Activated gamma-delta T cell treated with Interleukin-2 at 50 U/mL for 16 hours (primary cell): ENCODE measurements at places on chromosomes 1 and 21.

GRCh38 chr1:209059981-209060380, 523.5 kb upstream of the CAMK1G start:
- DNase-seq: no peak

GRCh38 chr1:202575918-202576653, 134.2 kb downstream of the SYT2 start:
- no peak for DNase-seq

- DNase-seq: no peak
Observed at GRCh38 chr1:46802901-46803574, 4.2 kb downstream of the CYP4B1 start.

DNA sequence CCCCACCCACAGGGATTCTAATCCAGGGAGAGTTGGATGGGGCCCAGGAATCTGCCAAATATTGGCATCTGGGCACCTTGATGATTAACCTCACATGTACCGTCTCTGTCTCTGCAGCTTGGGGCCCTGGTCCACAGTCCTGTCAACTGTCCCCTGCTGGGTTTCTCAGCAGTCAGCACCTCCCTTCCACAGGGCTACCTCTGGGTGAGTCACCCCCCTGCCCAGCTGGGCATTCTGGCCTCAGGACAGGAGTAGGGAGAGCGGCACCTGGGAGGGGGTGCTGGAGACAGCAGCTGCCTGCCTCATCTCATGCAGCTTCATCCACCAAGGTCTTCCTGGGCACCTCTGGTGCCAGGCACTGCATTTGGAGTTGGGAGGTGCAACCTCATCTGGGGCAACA, 100.6 kb upstream of the ACTL8 start:
- no peak for DNase-seq

GRCh38 chr1:67110352-67110751, 24.4 kb downstream of the C1orf141 start:
- no peak for DNase-seq

DNA sequence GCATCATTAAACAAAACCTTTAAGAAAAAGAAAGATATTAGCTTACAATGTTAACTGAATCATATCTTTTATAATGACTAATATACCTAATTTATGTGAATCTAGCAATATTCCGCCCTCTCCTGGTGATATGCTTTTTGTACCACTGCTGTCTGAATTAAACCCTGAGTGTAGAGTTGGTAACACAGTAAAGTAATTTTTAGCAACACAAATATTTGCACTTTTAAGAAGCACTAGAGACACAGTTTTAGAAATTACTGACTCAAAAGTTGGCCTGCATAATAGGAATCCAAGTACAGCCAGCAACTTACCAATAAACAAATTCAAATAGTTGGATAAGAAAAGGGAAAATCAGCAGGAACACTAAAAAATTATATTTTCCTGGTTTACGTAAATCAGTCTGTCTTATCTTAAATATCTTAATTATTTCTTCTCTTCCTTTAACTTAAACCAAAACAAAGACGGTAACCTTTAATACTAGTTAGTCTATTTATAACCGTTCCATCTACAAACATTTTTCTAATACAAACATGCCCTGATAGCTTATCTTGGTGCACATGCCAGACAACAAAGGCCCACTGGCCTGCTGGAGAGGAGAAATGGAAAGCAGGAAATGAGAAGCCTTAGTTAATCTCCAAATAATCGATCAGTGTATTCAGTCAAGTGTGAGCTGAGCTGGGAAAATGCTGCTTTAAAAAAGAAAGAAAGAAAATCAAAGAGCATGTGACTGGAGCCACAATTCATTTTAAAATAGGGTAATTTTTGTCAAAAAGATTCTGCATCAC, 246.0 kb downstream of the RERE start:
- no peak for DNase-seq

DNA sequence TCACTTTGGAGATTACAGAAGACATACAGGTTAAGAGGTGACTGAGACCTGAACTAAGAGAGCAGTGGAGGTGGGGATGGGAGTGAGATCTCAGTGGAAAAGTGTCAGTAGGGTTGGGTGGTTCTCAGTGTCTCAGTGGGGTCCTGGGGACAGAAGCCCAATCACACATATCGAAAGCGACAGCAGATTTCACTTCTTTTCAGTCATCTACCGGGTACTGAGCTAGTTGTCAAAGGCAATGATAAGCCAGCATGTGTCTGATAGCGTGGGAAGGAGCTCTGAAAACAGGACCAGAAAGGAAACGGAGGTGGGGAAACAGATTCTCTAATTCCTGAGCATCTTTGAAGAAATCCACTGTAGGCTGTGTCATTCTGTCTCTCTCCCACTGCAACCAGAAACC, 59.5 kb downstream of the RHOU start:
- DNase-seq: no peak

DNA sequence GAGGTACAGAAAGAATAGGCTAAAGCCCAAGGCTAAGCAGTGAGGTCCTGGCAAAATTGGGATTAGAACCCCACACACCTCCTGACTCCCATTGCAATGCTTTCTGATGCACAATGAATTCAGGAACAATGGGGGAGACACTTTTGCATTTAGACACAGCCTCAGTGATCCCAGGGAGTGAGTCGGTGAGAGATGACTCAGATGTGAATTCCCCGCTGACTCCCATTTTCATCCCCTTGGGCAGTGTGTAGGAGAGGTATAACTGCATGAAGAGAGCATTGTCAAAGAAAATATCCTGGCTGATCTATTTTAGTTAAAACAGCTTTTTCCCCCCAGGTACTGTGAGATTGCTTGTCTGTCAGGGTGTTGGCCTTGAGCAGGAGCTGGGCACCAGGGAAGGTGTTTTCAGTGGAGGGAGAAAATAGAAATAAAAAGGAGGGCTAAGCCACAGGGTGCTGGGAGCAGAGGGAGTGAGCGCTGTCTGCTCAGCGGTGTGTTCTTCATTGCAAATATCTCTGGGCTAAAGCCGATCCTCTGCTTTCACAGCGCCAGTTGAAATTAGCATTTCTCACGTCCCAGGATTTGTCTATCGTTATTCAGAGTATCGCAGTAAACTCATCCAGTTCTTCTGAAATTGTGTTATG, 247.7 kb upstream of the PTBP2 start:
- DNase-seq: no peak

GRCh38 chr1:183365093-183365492, 53.1 kb downstream of the NMNAT2 start:
- DNase-seq: no peak

- DNase-seq: no peak
Observed at GRCh38 chr21:27495836-27496235, 528.9 kb upstream of the ADAMTS5 start.

DNA sequence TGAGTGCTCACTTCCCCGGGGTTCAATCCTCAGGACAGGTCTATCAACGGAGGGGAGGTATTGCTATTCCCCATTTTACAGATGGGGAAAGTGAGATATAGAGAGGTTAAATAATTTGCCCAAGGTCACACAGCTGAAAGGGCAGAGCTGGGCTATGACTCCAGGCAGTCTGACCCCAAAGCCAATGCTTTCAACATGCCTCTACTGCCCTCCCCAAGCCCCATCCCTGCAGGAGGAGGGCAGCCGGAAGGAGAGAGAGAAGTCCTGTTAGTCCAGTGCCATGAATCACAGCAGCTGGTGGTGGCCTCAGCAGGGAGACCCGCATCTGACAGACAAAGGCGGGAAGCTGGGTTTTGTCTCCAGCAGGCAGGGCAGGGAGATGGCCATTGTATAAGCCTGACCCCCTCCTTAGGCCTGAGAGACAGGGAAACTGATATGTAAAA, 20.0 kb upstream of the CLIC4 start:
- DNase-seq: no peak

GRCh38 chr1:208604295-208604694, 360.1 kb upstream of the PLXNA2 start:
- no peak for DNase-seq

GRCh38 chr1:81351864-81352263, 448.9 kb upstream of the ADGRL2 start:
- DNase-seq: no peak

DNA sequence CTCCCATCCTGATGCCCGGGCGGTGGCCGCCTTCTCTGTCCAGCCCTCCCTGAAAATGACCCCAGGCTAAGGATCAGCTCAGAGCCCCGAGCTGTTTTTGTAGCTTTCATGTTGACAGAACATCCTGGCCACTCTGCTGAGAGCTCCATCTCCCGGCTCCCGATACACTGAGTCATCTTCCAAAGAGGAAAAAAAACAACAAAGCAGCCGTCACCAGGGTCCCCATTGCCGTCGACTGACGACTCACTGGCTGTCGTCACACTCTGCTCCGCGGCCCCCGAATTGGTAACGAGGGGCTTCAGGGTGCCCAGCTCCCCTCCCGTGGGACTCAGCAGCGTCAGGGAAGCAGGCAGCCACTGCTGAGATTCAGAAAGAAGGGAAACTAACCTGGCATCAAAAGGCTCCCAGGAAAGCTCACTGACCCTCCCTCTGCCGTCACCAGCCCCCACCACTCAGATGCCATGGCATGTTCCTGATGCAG, 67.2 kb downstream of the CD46 start:
- no peak for DNase-seq

DNA sequence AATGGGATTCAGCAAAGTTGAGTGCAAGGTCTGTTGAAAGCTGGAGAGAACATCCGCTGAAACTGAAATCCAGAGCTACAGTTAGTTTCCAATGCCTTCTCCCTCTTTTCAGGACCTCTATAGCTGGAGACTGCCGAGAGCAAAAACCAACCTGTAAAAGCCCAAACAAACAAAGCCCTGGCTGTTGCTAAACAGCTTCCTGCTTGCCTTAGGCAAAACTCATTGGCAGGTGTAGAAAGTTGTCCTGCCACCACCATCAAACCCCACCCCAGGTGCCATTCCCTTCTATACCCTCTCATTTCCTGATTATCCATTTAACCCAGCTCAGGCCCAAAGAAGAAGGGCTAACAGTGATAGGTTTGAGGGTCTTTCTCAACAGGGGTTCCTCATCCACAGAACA, 24.7 kb downstream of the SCYL3 start:
- no peak for DNase-seq

- DNase-seq: no peak
Observed at GRCh38 chr21:31665397-31665796, 5.9 kb downstream of the SOD1 start.

DNA sequence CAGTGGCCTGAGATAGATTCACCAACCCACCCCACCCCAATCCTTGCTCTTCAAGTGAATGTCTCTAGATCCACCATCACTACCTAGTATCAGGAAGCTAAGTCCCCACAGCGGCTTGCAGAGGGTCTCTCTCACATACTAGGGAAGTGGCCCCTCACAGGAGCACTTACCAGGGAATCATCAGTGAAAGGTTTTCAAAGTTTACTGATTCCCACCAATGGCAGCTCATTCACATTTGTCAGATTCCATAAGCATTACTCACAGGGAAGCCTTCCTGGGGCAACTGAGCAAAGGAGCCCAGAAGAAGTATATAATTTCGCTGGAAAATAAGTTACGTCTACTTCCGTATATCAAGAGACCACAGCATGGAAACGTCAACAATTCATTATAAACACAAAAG, 120.8 kb downstream of the GREM2 start:
- DNase-seq: no peak

DNA sequence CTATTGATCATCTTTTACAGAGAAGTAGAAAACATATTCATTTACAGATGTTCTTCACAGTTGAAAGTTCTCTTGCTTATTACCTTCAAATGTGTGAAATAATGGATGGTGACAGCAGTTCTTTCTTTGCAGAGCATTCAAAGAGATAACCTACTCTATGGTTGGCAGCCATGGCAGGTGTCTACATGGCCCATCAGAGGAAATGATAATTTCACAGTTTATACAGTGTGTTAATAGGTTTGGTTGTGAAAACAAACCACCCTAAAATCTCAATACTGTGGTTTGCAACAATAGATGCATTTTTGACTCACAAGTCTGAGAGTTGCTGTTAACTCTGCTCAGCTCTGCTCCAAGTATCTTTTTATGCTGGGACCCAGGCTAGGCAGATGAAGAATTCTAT, 241.2 kb upstream of the SAMSN1 start:
- no peak for DNase-seq

DNA sequence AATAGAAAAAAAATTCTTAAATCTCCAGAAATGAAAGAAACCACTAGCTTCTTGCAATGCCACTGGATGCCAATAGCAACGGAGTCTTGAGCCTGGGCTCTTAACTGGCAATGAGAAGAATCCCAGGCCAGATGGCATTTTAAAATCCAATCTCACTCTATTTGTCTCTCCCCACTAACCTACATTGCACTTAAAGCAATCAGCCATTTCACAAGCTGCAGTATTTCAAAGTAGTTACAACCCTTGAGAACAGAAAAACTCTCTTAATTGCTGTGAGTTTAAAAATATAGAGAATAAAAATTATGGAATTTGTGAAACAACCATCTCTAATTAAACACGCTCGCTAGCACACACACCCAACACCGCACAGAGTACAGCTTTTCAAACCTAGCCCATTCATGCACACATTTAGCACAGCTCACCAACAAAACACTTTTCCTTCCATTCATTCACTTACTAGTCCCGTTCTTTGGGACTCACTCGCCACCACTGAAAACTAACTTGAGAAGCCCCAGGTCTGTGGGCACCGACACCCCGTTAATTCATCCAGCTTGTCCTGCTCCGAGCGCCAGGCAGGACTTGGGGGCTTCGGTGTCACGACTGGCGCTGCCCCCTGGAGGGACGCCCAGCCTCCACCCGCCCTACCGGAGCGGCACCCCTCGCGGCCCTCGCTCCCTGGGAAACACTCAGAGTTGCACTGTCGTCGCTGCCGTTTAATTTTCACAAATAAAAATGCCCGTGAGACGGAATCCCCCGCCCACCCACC, 1.0 kb downstream of the DDAH1 start:
- no peak for DNase-seq
